ENCODE measurements at places on chromosomes 4 and X.

DNA sequence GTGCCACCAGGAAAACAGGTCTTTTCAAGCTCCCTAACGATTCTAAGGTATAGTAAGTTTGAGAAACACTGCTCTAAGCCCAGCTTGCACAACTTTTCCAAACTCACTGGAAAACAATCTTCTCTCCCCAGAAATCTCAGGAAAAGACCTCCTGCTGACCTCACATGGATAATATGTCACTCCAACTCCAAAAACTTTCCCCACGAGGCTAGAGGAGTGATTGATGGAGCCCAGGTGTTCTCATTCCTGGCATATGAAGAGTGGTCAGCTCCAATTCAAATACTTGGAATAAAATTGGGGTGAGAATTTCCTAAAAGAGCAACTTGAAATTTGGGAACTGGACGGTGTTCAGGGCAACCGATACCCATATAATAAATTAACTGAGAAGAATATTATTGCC lies 299.9 kb downstream of the PPP4R3C start:
- DNase-seq, result no peak

DNA sequence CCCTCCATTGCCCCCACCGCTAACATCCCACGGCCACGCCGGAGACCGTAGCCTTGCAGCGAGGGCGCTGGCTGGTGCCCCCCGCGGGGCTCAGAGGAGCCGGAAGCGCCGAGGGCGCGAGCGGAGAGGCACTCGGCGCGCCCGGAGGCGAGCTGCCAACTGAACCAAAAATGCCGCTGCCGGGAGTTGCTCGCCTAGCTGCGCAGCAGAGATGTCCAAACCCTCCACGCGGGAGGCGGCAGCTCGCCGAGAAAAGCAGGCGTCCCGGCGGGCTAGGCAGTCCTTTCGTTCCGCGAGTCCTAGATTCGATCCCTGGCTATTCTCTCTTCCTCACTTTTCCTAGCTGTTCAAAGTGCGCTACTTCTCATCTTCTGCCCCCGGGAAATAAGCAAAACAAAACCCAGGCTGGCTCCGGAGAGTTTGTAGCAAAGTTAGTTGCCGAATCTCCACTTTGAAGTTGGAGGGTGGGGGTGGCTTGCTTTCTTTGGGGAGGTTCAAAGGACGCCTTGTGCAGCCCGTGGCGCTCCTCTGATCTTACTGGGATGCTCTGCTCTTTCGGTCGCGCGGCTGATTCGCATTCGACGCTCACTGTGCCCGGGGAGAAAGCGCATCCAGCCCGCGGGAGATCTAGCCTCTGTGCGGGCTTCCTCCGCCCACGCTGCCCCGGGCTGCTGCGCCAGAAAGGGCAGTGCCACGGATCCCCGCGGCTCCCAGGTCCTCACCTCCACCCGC lies 723 bp downstream of the NKX6-1 start:
- no peak for DNase-seq

GRCh38 chrX:155966876-155967275 lies 30.6 kb upstream of the IL9R start:
- no peak for DNase-seq

- DNase-seq, result peak; percentile 14
Observed at GRCh38 chr4:113673450-113673849, 88.1 kb downstream of the CAMK2D start.

DNA sequence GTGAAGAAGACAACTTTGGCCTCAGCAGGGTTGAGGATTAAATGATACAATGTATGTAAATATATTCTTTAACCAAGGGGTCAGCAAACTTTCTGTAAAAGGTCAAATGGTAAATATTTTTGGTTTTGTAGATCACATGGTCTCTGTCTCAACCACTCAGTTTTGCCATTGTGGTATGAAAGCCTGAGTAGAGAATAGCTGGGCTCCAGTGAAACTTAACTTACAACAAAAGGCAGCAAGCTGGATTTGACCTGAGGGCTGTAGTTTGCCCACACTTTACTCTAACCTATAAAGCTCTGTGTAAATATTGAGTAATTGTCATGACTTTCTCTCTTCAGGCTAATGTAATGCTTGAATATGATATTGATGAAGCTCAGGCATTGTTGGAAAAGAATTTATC lies 19.6 kb downstream of the VBP1 start:
- DNase-seq, result no peak

DNA sequence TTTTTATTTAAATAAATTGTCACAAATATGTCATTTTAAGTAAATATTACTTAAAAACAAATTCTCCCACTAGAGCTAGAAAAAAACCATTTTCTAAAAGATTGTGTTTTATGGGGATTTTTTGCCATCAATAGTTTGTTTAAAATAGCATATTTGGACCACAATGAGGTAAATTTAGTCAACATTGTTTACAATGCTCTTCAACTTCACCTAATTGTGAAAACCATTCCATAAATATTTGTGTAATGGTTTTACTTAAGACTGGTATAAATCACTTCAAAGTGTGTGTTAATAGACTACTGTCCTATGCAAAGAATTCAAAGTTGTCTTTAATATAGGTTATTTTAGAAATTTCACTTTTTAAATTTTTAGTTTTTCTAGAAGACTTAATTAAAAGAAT lies 1004.2 kb downstream of the PCDH18 start:
- DNase-seq, result no peak

DNA sequence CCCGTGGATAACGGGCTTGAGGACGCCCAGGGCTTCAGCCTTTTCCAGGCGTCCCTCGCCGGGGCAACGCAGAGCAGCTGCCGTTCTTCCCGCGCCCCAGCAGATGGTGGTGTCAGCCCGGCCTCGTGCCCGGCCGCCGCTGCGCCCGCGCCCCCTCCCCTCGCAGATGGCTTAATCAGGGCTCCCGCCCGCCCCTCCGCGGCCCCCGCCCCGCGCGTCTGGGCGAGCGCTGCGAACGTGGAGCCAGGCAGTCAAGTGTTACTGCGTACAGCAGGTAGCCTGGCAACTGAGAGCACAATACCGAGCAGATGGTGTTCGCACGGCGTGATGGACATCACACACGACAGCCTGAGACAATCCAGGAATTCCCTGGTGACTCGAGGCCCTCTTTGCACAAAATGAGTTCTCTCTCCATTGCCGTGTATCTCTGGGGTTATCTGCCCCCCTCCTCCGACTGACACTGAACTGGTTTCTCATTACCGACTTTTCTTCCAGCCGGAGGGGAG lies 69.3 kb downstream of the MGST2 start:
- peak; percentile 29 for DNase-seq

GRCh38 chrX:115494161-115494560 lies 66.8 kb upstream of the PLS3 start:
- DNase-seq, result no peak

DNA sequence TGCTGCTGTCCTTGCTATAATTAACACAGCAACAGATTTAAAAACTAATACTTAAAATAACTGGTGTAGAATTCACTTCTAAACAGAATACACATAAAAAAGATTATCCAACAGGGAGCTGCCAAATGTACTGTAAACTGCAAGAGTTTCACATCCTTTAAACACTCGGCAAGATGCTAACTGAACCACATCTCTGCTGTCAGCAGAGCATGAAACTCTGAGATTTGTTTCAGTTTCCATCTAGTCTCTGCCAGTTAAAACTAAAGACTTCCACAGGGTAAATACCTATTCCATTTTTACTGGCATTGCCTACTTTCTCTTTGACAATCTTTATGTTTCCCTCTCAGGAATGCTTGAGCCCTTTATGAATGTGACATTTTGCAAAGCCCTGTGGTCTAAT lies 127.7 kb downstream of the SLC7A11 start:
- DNase-seq, result no peak

- DNase-seq, result no peak
Observed at GRCh38 chrX:150219374-150220185, 143.5 kb upstream of the MAMLD1 start.

- DNase-seq, result no peak
Observed at GRCh38 chrX:107465932-107466620, 16.6 kb downstream of the FRMPD3 start.

GRCh38 chr4:142407596-142407995 lies 438.5 kb downstream of the INPP4B start:
- no peak for DNase-seq

DNA sequence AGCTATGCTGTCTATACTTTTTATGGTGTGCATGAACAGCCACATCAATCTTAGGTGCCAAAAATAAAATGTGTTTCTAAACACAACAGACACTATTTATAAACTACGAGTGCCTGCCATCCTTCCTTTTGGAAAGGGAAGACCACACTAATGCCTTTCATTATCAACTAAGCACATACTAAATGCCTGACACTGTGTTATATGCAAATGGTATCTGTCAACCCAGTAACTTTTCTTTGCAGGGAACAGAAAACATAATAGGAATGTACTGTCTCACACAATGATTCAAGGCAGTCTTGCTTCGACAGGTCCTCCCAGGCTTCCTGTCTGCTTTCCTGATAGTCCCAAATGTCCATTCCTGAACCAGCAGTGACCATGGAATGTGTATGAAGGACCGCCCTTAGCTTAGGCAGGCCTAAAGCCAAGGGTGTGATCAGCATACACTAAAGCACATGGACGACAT lies 43.8 kb downstream of the ADGRA3 start:
- no peak for DNase-seq

GRCh38 chr4:98098764-98099163 lies 44.5 kb downstream of the STPG2 start:
- DNase-seq, result no peak

DNA sequence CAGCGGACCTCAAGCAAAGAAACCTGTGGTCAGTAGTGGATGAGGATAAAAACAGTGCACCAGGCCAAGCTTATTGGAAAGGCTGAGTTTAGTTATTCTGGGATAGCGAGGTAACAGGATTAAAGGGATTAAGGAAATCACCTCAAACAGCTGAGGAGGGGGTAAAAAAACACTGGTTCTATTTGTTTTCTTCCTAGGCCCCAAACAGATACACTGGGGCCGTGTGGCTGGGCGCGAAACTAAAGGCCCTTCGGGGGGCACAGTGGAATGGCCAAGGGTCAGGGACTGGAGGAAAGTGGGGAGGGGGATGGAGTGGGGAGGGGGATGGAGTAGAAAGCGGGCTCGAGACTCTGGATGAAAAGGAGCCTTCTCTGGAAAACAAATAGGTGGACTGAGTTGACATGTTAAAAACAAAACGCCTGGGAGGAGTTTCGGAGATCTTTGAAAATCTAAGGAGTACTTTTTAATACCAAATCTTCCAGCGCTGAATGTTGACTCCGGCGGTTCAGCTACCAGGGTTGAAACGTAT lies 2.9 kb downstream of the SOX3 start:
- DNase-seq, result no peak

- DNase-seq, result no peak
Observed at GRCh38 chr4:25524663-25525062, 131.0 kb upstream of the SLC34A2 start.

DNA sequence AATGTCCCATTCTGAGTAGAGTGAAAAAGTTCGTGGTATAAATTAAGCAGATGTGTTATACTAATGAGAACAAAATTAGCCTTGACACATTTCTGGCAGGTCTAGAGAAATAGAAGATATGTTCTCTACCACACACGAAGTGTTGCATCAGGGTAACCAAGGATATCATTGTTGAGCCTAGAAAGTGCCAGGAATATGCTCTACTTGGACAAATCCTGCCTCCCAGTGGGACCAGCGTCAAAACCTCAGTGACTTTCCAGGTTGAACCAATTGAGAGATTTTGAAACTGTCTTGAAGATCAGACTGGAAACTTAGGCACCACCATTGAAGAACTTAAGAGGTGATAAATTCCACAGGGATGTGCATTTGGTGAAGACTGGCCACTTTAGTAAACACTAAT lies 115.9 kb downstream of the HPGD start:
- DNase-seq, result no peak

- DNase-seq, result no peak
Observed at GRCh38 chrX:154458954-154459778, 1.1 kb downstream of the PLXNA3 start.

- no peak for DNase-seq
Observed at GRCh38 chr4:16583764-16584163, 314.7 kb downstream of the LDB2 start.

DNA sequence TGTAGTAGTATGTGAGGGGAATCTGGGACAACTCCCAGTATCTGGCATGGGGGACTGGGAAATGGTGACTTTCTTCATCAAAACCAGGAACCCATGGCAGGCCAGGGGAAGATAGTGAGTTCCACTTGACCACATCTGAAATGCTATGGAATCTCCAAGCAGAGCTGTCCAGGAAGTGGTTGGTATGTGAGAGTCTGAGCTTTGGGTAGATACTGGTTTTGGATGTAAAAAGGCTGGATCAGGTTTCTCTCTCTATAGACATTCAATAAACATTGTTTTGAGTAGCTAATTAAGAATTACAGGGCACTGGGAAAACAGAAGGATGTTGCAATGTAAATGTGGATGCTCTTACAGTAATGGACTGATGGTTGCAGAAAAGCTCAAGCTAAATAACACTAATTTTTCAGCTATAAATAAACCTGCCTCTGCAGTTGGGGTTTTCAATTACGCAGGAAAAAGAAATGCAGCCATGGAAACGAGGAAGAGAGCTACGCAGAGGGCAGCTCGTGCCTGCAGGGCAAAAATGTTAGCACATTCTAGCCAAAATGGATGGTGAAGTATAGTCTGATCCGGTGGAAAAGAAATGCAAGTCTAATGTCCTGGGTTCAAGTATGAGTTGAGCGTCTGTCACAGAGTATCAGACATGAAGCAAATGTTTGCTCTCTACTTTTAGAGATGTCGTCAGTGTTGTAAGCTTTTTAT lies 13.4 kb upstream of the CHRNA9 start:
- DNase-seq, result no peak

- peak; percentile 32 for DNase-seq
Observed at GRCh38 chrX:136028383-136028984, 43.2 kb downstream of the SLC9A6 start.

DNA sequence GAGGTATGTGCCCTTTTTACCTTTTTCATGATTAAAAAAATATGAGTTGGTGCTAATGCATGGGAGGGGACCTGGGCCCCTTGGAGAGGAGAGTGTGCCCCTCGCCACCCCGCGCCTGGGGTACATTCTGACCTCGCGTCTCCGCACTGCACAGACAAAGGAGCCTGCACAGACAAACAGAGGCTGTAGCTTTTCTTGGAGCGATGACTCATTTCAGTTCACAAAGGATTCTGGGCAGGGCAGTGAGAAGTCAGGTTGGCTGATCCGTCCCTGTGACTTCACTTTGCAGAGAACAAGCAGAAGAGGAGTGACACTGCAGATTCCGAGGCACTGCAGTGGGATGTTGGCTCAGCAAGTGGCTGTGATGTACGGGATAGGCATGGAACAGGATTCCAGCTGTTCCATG lies 82.9 kb downstream of the STOX2 start:
- DNase-seq, result no peak

- DNase-seq, result no peak
Observed at GRCh38 chr4:153822316-153822715, 33.4 kb upstream of the SFRP2 start.

DNA sequence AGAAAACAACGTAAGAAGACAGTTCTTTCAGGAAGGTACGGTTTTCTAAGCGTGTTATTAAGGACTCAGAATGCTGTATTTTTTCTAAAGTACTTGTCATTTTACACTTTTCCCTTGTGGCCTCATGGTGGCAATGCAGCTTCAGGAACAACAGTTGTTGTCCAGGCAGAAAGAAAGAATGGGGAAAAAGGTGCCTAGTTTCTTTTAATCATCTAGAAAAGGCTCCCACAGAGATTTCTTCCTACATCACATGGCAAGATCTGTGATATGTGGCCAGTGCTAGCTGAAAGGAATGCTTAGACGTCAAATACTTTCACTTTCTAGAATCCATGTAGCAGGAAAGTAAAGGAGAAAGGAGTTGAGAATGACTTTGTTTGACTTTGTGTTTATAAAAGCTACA lies 49.0 kb upstream of the TRAM1L1 start:
- DNase-seq, result no peak
